ENCODE measurements at places on chromosomes 13 and 19.

- no peak for DNase-seq
Measured at GRCh38 chr13:98780451-98780850, 28.0 kb upstream of the SLC15A1 start.

GRCh38 chr19:6516659-6517291 is 14.1 kb upstream of the TNFSF9 start:
- peak; percentile 95 for DNase-seq

GRCh38 chr13:70203661-70204229 is 95.5 kb upstream of the KLHL1 start:
- no peak for DNase-seq

DNA sequence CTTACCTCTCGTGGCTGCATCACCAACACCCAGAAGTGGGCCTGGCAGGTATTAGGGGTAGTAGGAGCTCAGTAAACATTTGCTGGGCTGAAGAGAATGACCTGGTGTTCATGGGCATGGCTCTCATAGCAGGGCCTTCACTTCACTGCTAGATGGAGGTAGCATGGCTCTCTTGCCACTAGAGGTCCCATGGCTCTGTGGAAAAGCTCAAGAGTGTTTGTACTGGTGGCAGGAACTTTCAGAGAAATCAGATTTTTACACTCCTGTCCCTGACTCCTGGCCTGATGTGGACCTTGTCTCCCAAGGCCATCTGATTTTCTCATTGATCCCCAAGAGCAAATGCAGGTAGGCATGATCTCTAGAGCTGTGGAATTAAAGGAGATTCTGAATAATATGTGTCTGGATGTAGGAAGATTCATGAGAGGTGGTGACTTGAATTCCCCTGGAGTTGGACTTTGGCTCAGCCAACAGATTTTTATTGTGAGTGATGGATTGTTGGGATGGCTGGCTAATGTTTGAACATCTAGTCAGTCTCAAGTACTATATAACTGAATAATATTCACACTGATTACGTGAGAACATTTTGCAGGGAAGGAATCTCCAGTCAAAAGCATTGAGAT is 5.7 kb downstream of the ZNF574 start:
- DNase-seq, result no peak

GRCh38 chr13:76164290-76164689 is 528.2 kb downstream of the LMO7 start:
- no peak for DNase-seq

- no peak for DNase-seq
Measured at GRCh38 chr13:99506634-99507033, 5.4 kb downstream of the TM9SF2 start.
